ENCODE measurements at places on chromosomes 4 and X.

DNA sequence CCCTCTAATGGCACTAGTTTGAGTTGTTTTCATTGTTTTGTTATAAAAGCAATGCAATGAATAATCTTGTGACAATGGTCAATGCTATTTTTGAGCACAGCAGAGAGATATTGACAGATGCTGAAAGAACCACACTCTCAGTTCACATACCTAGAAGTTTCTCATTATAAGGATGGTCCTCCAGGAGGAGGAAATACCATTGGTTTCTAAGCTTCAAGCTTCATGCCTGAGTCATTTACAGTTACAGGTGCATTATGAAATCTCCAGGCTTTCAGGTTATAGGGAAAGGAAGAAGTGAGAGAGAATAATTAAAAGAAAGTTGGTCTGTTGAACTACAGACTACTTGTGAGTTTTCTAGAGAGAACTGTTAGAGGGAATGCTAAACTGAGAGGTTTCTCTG is 75.3 kb downstream of the PWWP3B start:
- no peak for DNase-seq

GRCh38 chrX:70352496-70352895 is 62.6 kb downstream of the KIF4A start:
- no peak for DNase-seq

GRCh38 chr4:28082686-28083390 is 1222.2 kb downstream of the STIM2 start:
- DNase-seq: peak; percentile 2

DNA sequence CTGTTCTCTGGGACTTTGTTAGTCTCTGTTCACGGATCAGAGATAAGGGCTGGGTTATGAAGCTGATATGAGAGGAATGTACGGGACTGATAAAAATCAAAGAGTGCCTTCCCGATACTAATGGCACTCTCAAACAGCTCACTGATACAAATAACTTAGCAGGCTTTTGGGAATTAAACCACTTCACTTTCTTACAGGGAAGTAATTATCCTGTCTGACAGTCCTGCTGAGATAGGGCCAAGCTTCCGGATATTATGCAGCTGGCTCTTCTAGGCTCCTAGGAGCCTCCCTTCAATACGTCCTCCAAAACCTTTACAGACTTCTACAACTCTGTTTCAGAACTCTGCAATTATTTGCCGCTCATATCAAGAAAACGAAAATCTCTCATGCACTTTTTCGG is 418.0 kb downstream of the NLGN4X start:
- DNase-seq: no peak

- peak; percentile 8 for DNase-seq
Measured at GRCh38 chr4:133493776-133494175, 344.7 kb downstream of the PCDH10 start.
